ENCODE measurements at places on chromosomes 13 and 19.

GRCh38 chr19:17488593-17489391 is 18.5 kb downstream of the SLC27A1 start:
- peak; percentile 38 for DNase-seq

- no peak for DNase-seq
Observed at GRCh38 chr13:27969866-27970229, 733 bp upstream of the CDX2 start.

DNA sequence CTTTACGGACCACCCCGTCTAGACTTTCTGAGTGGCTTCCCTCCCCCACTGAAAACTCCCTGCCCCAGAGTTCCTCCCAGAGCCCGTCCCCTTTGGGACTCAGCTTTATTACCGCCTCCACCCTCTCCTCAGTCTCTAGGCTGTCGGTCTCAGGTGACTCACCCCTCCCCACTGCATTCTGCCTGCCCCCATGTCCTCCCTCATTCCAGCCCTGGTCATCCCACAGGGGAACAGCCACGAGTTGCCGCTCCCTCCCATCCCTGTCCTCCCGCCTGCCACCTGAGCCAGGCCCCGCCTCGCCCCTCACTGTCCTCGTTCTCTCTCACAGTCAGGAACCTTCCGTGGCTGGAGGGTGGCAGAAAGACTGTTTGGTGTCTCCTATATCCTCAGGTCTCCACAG is 57.3 kb downstream of the SMARCA4 start:
- no peak for DNase-seq

DNA sequence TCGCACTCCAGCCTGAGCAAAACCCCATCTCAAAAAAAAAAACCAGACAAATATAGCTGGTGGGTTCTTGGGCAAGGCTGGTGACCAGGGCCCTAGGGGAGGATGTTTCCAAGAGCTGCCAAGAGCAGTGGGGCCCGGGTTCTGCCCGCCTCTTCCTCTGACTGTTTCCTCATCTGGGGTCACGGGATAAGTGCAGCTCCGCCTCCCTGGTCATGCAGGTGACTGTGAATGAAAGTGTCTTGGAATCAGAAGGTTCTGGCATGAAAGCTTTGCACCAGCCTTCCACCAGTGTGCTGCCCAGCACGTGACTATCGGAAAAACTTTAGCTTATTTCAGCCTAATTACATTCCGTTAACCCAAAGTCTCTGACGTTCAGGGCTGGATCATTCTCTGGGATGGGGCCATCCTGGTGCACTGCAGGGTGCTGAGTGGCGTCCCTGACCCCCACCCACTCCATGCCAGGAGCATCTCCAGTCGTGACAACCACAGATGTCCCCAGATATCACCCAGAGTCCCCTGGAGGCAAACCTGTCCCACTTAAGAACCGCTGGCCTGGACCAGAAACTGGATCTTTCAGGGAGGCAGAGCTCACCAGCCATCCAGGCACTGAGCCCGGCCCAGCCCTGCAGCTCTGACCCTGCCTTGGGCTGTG is 85.6 kb downstream of the GNG7 start:
- no peak for DNase-seq

DNA sequence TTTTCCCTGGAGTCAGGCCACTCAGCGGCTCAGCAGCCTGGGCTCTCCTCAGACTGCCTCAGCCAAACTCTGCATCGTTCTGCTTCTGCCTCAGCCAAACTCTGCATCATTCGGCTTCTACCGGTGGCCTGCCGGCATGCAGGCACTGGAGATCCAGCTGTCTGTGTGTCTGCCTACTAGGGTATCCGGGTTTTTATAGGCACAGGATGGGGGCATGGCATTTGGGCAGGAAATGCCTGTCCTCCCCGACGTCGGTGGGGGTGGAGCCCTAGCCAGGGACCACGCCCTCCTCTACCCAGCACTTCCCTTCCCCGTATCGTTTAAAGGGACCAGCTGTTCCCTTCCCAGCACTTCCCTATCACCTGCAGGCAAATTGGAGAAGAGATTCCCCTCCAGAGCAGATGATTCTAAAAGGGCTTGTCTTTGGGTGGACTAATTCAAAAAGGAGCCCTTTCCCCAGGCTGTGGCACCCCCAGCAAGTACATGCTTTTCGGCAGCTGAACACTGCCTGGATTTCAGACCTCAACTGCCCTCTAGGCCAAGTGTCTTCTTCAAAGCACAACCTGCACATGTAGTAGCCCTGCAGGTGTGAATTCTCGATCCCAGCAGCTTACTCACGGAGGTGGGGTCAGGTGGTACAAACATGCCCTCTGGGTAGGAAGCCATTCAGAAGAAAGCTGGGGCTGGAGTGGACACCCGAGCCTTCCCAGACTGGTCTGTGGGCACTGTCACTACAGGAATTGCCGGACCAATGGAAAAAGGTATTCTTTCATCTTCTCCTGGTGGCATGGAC is 25.4 kb upstream of the GPR12 start:
- DNase-seq = peak; percentile 14

DNA sequence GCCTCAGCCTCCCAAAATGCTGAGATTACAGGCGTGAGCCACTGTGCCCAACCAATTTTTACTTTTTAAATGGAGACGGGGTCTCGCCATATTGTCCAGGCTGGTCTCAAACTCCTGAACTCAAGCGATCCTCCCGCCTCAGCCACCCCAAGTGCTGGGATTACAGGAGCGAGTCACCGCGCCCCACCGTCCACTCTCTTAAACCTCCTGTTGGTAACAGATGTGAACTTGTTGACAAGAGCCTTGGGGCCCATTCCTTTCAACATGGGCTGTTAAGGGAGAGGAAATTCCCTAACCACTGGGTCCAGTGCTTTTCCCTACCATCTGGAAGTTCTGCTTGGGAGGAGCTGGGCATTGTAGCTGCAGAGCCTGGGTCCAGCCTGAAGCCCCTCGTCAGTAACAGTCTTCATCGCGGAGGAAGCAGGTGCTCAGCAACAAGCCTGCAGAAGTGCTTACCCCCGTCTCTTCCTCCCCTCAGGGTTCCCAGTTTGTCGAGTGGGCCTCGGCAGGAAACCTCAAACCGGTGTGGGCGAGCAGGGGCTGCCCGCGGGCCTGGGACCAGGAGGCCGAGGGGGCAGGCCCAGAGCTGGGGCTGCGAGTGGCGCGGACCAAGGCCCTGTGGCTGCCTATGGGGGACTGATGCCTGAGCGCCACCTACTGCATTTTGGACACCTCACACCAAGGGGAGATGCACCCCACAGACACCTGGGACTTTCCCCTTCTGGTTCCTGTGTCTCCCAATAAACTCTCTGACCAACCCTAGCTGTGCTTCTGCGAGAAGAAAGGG is 4.0 kb upstream of the FLT3LG start:
- DNase-seq = no peak

DNA sequence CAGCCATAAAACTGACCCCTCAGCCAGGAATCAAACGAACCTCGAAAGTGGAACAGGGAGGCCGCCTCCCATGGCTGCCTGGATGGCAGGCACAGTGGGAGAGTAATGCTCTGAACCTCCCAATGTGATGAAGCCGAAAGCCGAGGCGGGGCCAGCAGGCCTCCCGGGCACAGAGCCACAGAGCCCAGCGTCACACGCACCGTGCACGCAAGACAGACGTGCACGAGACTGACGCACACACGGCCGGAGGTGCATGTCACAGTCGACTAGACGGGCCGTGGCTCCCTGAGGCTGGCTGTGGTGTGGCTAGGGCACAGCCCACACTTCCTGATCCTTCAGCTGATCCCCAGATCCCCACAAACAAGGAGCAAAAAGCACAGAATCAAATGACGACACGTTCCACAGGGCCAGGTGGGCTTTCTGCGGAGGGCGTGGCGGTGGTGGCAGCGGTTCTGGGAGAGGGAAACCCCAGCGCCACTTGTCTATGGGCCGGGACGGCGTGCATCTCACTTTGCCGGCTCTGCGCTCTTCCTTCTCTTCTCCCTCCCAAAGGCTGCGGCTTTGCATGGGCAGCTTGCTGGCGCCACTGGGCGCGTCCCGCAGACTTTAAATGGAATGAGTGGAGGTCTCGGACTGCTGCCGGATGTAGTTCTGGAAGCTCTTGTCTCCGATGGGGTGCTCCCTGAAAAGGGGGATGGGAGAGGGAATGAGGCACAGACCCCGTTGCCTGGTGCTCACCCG is 5.0 kb upstream of the C13orf46 start:
- no peak for DNase-seq

DNA sequence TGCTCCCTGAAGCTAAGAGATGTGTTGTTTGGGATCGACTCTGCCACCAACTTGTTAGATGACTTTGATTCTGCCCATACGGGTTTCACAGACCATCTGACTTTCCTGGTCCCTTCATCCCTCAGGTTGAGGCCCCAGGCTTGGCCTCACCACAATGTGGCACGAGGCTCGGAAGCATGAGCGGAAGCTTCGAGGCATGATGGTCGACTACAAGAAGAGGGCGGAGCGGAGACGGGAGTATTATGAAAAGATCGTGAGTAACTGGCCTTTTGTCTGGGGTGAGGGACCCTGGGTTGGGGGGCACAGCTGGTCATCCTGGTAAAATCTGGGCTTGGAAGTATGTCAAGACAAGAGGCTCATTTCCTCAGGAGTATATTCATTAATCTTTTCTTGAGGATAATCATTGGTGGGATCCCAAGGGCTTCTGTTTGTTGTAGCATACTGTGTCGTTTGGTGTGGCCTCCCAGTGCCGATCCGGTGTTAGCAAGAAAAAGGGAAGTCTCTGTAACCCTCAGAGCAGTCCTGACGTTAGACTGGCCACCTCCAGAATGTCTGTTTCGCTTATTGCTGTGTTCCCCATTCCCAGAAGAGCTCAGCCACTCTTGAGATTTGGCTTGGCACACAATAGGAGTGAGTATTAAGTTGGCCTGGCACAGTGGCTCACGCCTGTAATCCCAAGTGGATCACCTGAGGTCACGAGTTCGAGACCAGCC is 1.4 kb downstream of the CLASRP start:
- DNase-seq = no peak

DNA sequence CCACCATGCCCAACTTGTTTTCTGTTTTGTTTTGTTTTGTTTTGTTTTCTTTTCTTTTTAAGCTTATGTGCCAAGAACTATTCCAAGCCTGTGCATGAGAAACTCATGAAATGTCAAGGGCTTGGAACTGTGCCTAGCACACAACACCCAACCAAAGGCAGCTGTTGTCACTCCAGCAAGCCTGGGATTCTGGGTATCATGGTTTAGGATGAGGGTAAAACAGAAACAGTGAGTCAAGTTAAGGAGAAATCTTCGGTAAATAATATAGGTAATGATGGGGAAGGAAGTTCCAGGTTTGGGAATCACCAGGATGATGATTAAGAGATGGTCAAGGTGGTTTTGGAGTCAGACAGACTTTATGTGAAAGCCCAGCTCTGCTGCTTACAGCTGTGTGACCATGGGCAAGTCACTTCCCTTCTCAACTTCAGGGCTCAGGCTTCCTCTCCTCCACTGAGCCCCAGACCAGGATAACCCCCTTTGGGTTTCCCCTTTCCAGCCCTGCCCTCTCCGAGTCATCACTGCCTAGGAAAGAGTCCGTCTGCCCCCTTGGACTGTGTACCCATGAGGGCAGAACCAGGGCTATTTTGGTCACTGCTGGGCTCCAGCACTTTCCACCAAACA is 5.0 kb downstream of the PVR start:
- peak; percentile 88 for DNase-seq

DNA sequence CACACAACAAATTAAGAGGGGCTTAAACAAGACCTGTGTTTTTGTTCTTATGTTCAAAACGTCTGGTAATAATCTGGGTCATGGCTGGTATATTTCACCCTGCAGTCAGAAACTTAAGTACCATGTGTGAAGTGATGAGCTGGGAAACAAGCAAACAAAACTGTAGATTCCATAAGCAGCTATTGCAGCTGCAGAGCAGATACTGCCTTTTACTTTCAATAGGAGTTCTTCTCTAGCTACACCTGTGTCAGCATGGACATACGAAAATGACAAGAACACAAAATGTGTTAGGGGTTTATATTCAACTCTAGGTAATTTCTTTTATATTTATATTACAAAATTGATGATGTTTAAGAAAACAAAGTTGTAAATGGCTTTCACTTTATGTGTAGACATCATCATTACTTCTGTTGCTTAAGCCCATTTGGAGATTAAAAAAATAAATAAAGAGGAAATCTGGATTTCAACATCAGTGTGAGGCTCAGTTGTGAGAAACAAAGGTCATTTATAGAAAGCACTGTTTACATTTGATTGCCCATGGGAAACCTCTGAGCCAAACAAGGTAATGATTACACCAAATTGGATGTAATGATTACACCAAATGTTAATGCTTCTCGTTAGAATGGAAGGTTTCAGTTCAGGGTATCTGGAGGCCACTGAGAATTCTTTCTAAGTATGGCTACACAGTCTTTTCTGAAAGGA is 451.0 kb upstream of the SLC10A2 start:
- peak; percentile 26 for DNase-seq

DNA sequence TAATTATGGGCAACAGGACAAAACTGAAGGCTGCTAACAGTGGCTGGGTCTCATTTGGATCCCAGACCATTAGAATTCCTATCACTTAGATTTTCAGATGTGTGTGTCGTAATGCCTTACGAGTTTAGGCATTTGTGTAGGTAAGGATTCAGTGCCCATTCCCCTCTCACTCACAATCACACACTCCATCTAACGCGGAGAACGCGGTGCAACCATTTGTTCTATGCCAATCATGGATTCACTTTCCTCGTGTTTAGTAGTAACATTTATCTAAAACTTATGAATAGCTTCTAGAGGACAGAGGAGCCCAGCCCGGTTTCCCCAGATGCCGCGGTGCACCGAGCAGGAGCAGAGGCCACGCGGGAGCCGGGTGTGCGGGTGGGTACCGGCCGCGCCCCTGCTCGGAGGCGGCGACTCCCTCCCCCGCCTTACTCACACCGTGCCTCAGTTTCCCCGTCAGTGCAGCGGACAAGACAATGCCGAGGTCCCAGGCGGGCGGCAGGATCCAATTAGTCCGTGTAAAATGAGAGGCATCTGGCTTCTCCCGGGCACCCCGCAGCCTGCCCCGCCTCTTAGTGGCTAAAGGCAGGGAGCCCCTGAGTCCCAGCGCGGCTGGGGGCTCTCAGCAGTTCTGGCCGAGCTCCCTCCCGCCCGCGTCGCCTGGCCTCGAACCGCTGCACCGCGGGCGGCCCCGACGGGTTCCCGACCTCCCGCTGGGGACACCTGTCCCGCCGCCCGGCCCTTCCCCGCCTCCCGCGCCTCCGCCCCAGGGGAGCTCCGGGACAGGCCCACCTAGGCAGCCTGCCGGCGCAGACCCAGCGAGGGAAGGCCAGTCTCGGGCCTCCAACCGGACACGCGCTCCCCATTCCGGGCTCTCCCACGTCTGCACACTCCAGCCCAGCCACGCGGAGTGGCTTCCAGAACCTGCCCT is 5.9 kb upstream of the C1QTNF9B start:
- DNase-seq = peak; percentile 18

GRCh38 chr13:31896427-31896826 is 135.1 kb upstream of the FRY start:
- peak; percentile 76 for DNase-seq

DNA sequence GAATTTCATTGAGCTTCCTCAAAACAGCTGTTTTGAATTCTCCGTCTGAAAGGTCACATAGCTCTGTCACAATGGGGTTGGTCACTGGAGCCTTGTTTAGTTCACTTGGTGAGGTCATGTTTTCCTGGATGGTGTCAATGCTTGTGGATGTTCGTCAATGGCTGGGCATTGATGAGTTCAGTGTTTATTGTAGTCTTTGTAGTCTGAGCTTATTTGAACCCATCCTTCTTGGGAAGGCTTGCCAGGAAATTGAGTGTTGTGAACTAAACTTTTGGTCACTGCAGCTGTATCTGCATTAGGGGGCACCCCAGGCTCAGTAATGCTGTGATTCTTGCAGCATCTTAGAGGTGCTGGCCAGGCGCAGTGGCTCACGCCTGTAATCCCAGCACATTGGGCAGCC is 22.0 kb downstream of the BLOC1S3 start:
- peak; percentile 49 for DNase-seq

GRCh38 chr19:57057036-57057686 is 62.6 kb upstream of the USP29 start:
- DNase-seq = no peak

GRCh38 chr19:16856091-16856490 is 26.9 kb downstream of the SIN3B start:
- no peak for DNase-seq

Data from cardiac muscle cell (in vitro differentiated cells and primary cell).